ENCODE measurements at places on chromosomes 3 and 15. TPM values are rescaled to one million over a fixed set of nuclear protein-coding genes. Genes with fewer than 3 reads are reported as not detected.

Gene CCR4
- total RNA-seq = not detected

Gene IGSF10
- total RNA-seq = 8.0 TPM

Gene RARB
- 3.1 TPM for total RNA-seq

Gene PARP9
- total RNA-seq = 32.6 TPM

Gene KCNAB1
- 9.2 TPM for total RNA-seq

Gene GLDN
- 13.3 TPM for total RNA-seq

Gene ZPLD1
- 0.33 TPM for total RNA-seq

Gene GPR149
- not detected for total RNA-seq

Gene COL6A5
- total RNA-seq = not detected

Gene ADAMTS9
- total RNA-seq = 0.54 TPM

Gene SV2B
- not detected for total RNA-seq

Gene HRG
- not detected for total RNA-seq

Gene HDAC11
- 3.9 TPM for total RNA-seq

Gene HMG20A
- 33.3 TPM for total RNA-seq

Gene C3orf70
- 1.1 TPM for total RNA-seq

Gene EAF2
- 2.1 TPM for total RNA-seq

Gene PP2D1
- total RNA-seq = not detected

Measured in fibroblast of the aortic adventitia (primary cell).